Glomerular endothelial cell (primary cell): ENCODE measurements at places on chromosomes 5 and 9. TPM values are rescaled to one million over a fixed set of nuclear protein-coding genes. Genes with fewer than 3 reads are reported as not detected.

- no peak for DNase-seq
Measured at GRCh38 chr9:12185856-12186255, 507.3 kb upstream of the TYRP1 start.

DNA sequence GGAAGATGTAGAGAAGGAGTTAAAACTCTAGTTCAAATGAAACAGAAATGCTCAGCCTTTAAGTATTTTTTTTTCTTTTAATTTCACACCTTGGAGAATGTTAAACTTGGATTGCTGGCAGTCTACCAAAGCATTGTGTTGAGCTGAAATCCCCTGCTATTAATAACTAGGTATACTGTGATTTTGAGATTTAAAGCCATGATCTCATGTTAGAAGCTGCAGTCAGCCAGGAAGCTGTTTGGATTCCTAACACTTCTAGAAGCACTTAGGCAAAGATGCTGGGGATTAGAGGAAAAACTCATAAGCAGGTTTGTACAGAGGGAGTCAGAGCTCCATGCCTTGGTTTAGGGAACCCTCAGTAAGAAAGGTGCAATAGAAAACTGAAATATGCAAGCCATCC lies 141.4 kb downstream of the KIF4B start:
- DNase-seq: no peak

DNA sequence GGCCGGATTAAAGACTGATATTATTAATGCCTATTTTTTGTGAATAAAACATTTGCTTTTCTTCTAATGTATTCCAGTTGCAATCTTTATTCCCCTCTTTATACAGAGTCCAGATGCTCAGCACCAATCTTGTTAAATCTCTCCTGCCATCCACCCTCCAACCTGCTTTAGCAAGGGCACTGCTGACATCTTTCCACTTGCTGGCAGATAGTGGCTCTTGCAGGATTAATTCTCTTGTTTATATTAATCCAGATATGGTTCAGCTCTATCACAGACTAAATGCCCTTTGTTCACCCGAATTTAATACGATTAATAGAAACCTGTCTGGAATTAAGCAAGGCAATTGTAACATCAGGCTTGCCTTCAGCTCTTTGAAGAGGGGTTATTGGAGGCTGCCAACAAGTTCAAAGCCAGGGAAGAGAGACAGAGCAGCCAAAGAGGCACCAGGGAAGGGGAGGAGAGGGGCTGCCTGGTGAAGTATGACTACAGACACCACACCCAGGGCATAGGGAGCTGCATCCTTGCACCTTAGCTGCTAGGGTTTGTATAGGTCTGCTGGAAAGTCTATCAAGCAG lies 236.2 kb downstream of the SAXO1 start:
- no peak for DNase-seq

Gene WNT8A
- total RNA-seq: not detected in 2 replicates

Gene GMCL2
- total RNA-seq: not detected in 2 replicates

Gene ADAMTS19
- total RNA-seq: under 0.01 and 0.48 TPM in 2 replicates

Gene RNF183
- total RNA-seq: not detected in 2 replicates

GRCh38 chr5:112492291-112492690 lies 73.2 kb upstream of the EPB41L4A start:
- no peak for DNase-seq

GRCh38 chr9:69573651-69574050 lies 98.5 kb downstream of the APBA1 start:
- DNase-seq: peak; percentile 75

DNA sequence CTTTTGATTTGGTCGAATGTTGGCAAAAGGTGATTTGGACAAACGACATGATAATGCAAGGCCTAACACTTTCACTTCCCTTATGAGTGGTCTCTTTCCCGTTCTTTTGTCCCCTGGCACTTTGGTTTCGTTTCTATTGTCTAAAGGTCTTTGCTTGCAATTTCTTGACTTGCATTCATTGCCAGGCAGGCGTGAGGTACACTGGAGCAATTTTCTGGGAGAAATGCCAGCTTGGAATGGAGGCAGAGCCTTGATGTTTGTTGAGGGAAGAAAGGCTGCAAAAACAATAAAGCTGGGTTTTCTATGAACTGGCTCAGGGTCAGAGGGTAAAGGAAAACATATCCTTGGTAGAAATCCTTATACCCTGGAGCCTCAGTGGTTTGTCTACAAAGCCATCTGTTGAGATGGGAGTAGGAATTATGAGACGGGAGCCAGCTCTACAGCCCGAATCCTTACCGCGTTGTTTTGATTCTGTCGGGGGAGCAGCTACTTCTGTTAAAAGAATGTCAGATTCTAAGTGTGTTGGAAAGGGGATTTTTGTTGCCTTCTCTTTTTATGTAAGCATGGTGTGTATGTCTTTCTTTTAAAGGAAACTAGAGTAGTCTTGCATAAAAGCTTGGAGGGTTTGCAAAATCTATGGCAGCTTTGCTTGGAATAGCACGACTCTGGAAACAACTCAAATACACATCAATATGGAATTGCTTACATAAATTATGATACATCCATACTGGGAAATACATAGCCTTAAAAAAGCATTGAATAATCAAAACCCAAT lies 158.9 kb downstream of the RMI1 start:
- DNase-seq: peak; percentile 72

GRCh38 chr9:110088099-110088498 lies 119.9 kb downstream of the C9orf152 start:
- DNase-seq: no peak

Gene ZNF367
- total RNA-seq: 0.68 and 1.8 TPM in 2 replicates

- DNase-seq: no peak
Measured at GRCh38 chr5:135179308-135179980, 145.4 kb upstream of the PITX1 start.

GRCh38 chr9:120032639-120033038 lies 547.3 kb downstream of the CDK5RAP2 start:
- no peak for DNase-seq

Gene NDOR1
- total RNA-seq: 10.3 and 12.8 TPM in 2 replicates

DNA sequence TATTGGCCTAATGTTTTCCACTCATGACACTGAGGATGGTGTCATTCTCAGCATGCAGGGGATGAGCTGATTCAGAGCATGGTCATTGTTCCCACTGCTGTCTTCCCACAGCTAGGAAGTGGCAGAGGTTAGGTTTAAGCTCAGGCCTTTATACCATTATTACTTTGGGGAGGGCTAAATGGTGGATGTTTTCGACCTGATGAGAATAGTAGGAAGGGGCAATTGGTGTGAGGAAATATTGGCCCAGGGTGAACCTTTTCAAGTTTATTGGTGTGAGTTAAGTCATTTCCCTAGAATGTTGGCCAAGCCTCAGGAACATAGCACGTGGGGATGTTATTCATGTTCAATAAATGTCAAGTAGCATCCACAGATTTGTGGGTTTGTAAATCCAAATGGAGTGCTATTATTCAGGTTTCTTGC lies 59.6 kb downstream of the ARHGAP26 start:
- no peak for DNase-seq

- DNase-seq: no peak
Measured at GRCh38 chr5:151868451-151868850, 56.2 kb downstream of the GLRA1 start.

DNA sequence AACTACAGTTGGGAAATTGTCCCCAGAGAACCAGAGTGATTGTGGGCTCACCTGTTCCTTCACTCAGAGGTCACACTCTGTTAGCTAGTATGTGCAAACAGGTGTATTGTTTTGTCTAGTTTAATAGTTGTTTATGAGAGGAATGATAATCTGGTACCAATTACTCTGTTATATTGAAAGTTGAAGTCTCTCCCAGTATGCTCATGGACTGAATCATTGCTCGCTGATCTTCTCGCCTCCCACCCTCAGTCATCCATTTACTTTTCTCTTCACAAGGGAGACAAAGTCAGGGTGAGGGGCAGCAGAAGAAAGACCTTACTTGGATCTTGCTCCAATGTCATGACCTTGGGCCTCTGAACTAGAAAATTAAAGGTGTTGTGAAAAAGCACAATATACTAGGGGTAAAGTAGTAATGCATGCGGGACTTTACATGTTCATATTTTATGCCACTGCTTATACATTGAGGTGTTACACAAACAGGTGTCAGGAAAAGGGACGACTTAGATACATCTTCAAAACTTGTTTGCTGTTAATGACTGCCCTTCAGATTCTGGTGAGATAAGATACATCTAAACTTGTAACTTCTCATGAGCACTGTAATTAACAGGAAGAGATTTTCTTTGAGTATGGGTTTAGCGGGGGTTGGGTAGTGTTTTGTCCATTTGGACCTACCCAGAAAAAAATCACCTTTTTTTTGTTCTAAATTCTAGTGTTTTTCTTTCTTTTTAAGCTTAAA lies 36.9 kb downstream of the LNPEP start:
- no peak for DNase-seq

GRCh38 chr5:14741801-14742440 lies 77.4 kb downstream of the OTULIN start:
- DNase-seq: no peak

- no peak for DNase-seq
Measured at GRCh38 chr5:17379100-17379951, 118.7 kb upstream of the TAF11L2 start.

Gene ABO
- total RNA-seq: under 0.01 and 0.05 TPM in 2 replicates

Gene RHOBTB3
- total RNA-seq: 43.9 and 47.1 TPM in 2 replicates

- no peak for DNase-seq
Measured at GRCh38 chr5:72786676-72787075, 29.8 kb upstream of the TNPO1 start.
